NCI-H2029 (cell line): ENCODE measurements at places on chromosomes 1 and 21.

DNA sequence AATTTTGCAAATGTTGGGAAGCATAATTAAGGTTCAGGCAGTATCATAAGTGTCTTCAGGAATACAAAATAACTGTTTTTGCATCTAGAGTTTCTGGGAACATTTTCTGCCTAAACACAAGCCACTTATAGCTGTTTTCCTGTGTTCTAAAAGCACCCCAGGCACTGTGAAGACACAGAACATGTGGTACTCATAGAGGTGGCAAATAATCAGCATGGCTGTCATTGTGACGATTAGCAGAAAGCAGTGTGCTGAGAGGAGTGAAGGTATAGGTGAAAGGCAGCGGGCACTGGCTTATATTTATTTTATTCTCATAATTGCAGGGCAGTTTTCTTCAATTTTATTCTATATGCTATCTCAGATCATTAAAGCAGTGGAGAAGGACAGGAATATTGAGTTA, 119.6 kb downstream of the LRRC53 start:
- no peak for DNase-seq

DNA sequence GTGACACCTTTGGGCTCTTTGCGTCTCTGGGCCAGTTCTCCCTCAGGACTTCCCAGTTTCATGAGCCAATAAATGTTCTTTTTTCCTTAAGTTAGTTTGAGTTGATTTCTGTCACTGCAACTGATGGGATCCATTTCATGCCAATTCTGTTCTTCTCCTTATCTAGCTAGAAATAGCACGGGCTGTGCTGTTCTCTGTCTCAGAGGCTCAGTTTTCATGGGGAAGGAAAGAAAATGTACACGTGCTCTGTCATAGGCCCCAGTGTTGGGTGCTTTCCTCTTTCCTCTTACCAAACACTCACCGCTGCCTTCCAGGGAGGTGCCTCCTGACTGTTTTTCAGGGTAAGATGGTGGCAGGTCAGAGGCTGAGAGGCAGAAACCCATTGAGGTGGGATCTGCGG, 43.2 kb upstream of the ACTL8 start:
- DNase-seq: no peak

DNA sequence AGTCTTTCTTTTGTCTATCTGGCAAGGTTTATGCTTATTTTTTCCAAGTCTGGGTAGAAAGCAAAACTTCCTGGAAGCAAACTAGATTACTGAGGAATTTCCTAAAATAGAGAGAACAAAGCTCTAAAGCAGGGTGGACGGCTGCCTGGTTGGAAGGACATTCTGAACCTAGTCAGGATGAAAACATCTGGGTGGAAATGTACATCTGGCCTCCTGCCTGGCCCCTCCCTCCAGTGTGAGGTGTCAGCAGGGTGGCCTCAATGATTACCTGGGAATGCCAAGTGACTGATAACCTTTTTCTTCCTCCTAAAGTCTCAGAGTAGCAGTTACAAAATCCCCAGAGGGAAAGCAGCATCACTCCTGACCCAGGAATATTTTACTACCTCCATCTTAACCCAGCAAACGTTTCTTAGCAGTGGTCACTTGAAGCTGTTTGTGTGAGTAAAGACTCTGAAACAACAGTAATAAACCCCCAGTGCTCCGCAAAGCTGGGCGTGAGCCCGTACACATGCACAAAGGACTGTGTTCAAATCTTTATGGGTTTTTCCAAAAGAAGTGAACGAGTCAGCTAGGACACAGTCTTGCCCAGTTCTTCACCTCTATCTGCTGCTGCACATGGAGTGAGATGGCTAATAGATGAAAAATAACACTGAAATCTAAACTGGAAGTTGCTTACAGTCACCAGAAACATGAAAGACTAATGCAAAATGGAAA, 18.9 kb downstream of the ANGPTL7 start:
- DNase-seq: no peak

DNA sequence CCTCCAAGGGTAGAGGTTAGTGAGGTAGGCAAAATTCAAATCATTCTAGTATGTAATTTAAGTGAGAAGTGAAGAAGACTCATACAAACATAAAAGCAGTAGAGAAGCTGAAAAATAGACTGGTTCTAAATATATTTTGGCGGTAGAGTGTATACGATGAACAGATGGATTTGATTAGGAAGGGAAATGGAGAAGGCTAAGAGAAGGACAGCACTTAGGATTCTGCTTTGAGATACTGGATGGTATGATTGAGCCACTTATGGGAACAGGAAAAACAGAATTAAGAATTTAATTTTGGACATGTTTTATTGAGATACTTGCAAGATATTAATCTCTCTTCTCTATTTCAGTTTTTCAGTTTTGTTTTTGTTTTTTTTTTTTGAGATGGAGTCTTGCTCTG, 60.1 kb downstream of the EPB41 start:
- no peak for DNase-seq

DNA sequence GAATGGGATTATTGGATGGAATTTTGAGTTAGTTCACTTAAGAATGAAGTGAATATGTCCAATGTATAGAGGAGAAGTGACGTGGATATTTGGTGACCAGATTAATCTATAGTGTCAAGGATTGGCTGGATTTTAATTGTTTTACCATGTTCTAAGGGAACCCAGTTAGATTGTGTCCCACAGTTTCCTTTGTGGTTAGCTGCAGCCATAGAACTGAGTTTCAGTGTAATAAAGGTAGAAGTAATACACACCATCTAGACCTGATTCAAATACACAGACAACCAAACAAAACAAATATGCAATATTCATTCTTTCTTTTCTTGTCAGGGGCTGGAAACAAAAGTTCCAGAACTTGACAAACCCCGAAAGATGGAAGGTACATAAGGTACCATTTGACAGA, 88.0 kb upstream of the RGS18 start:
- no peak for DNase-seq

- DNase-seq: peak; percentile 15
These were observed 30.1 kb downstream of the UMODL1 start for GRCh38 chr21:42101246-42101645.

DNA sequence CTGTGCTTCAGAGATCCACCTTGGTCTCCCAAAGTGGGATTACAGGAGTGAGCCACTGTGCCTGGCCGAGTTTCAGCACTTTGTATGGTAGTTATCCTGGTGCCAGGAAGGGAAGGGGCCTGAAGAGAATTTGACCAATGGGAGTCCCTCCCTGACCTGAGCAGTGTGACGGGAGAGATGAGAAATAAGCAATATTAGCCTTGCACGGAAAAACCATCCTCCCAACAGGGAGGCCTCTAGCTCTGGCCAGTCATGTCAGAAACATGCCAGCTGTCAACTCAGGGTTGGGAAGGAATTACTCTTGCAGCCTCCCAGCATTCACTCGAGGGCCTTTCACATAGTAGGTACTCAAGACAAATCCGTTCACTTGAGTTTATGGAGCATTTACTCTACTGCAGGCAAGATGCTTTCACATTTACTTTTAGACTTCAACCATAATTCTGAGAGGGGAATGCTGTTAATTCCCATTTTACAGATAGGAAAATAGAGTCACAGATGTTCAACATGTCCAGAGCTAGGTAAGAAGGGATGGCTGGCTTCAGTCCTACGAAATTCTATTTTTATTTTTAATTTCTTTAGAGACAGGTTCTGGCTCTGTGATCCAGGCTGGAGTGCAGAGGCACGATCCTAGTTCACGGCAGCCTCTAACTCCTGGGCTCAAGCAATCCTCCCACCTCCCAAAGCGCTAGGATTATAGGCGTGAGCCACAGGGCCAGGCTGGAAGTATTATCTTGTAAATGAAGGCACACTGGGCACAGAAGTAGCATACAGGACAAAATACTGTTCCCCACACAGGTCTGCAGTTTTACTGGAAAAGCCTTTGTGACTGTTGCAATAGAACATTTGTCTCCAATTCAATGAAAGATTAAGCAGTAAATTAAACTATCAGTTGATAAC, 3.2 kb upstream of the ATP13A2 start:
- DNase-seq: no peak
